Ecto neural progenitor cell (in vitro differentiated cells): ENCODE measurements at places on chromosomes 7 and 10.

DNA sequence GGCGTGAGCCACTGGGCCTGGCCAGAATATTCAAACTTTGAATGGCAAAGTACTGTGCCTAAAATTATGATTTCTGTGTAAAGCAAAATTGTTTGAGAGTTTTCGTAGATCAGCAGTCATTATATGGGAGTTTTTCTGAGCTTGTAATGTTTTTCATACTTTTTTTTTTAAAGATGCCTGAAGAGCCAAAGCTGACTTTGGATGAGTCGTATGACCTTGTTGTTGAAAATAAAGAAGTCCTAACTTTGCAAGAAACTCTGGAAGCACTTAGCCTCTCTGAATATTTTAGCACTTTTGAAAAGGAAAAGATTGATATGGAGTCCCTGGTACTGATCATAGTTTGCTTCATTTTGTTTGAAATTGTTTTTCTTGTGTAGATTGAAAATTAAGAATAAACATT is 26.7 kb downstream of the SEC23IP start:
- DNase-seq, result no peak

DNA sequence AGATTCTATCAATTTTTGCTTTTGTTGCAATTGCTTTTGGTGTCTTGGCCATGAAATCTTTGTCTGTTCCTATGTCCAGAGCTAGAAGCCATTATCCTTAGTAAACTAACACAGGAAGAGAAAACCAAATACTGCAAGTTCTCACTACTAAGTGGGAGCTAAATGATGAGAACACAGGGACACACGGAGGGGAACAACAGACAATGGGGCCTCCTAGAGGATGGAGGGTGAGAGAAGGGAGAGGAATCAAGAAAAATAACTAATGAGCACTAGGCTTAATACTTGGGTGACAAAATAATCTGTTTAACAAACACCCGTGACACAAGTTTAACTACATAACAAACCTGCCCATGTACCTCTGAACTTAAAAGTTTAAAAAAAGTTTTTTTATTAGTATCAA is 78.2 kb downstream of the ANKRD26 start:
- DNase-seq, result no peak

- no peak for DNase-seq
Observed at GRCh38 chr7:25105911-25106310, 19.1 kb downstream of the CYCS start.

DNA sequence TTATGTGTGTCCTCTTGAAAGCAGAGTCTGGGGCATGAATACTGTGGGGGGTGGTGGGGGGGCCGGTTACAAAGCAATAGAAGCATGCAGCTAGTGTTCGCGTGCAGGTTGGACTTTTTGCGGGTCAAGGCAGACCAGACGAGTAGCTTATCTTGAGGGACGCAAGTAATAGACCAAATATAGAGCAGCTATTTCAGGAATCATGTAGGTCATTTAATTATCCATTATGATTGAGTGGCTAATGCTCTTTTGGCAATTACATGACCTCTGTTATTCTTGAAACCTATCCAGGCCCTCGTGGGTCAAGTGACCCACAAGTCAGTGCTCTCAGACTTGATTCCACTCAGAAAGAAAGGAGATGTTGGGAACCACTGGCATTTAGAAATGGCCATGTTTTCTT is 93.0 kb downstream of the BTRC start:
- no peak for DNase-seq

- no peak for DNase-seq
Observed at GRCh38 chr10:57799625-57800024, 468.1 kb downstream of the IPMK start.

GRCh38 chr10:70692043-70692603 is 19.8 kb downstream of the ADAMTS14 start:
- DNase-seq, result no peak
